Ureter (tissue), 1 donor: ENCODE measurements at places on chromosomes 7 and 10. TPM values are rescaled to one million over a fixed set of nuclear protein-coding genes. Genes with fewer than 3 reads are reported as not detected.

Gene MSANTD7
- 14.4 TPM for total RNA-seq

Gene FBXL13
- total RNA-seq = 4.0 TPM

Gene GPR85
- total RNA-seq = 2.8 TPM

Gene AGR3
- total RNA-seq = 8.7 TPM

Gene ACTL6B
- not detected for total RNA-seq

Gene MAPK8
- 49.3 TPM for total RNA-seq

Gene SLC39A12
- 0.13 TPM for total RNA-seq

Gene ATP6V1F
- 133 TPM for total RNA-seq

Gene EBLN1
- not detected for total RNA-seq

Gene LARP4B
- 125 TPM for total RNA-seq

Gene TDRD1
- total RNA-seq = 0.23 TPM

Gene SPRN
- not detected for total RNA-seq

Gene CALHM1
- total RNA-seq = not detected

Gene CYP3A4
- not detected for total RNA-seq

Gene MUC12
- total RNA-seq = 2.1 TPM

Gene CNNM1
- 1.1 TPM for total RNA-seq

Gene ITPRID1
- not detected for total RNA-seq

Gene TMEM72
- not detected for total RNA-seq

Gene GIMAP5
- total RNA-seq = 19.2 TPM

DNA sequence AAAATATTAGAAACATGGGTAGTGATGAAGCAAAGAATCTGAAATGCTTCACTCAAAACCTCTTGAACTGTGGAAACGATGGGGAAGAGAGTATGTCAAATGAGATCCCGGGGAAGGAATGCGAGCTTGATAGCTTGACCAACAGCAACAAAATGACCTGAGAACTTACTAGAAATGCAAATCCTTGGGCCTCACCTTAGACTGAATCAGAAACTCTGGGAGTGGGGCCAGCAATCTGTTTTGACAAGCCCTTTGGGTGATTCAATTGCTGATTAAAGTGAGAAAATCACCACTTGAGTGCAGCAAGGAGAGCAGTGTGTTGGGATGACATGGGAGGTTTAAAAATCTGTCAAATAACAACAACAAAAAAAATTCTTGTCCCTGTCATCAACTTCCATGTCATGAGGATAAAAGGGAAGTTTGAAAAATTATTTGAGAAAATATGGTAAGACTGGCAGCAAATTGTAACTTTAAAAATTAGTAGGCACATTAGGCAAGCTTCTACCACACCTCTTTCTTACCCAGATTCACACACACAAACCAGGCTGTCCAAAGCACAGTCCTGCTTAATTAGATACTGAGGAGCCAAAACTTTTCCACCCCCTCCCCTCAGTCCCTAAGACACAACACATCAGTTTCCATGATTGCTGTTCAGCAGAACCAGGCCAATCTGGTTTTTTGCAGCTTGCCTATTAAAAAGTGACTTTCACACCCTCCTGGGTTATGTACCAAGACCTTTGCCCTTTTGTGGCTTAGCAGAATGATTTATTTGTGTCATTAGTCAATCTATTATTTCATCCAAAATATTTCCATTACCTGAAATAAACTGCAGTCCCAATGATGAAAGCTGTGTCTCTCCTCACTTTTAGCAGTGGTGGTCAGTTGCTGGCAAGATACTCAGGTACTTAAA lies 15.6 kb downstream of the CALCR start:
- no peak for DNase-seq

GRCh38 chr10:69867699-69868558 lies 66.2 kb downstream of the COL13A1 start:
- DNase-seq = no peak

- DNase-seq = peak; percentile 75
Measured at GRCh38 chr7:30166155-30166840, 31.5 kb downstream of the MTURN start.

DNA sequence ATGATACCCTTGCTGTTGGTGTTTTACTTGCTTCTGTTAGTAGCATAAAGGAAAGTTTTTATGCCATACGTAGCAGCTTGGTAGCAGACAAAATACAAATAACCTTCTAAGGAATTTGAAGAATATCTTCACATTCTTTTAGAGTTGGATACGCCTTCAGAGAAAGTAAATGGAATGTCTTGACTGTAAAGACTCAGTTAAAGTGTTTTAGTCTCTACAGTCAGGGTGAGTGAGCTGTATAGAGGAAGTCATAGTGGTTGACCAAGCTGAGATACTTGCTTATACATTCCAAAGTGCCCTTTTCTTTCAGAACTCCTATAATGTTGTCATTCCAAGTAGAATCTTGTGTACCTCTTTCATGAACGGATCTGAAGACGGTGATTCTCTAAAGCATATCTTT lies 37.7 kb downstream of the RABGEF1 start:
- DNase-seq = no peak

GRCh38 chr7:114921631-114922025 lies 266 bp upstream of the MDFIC start:
- DNase-seq = no peak

DNA sequence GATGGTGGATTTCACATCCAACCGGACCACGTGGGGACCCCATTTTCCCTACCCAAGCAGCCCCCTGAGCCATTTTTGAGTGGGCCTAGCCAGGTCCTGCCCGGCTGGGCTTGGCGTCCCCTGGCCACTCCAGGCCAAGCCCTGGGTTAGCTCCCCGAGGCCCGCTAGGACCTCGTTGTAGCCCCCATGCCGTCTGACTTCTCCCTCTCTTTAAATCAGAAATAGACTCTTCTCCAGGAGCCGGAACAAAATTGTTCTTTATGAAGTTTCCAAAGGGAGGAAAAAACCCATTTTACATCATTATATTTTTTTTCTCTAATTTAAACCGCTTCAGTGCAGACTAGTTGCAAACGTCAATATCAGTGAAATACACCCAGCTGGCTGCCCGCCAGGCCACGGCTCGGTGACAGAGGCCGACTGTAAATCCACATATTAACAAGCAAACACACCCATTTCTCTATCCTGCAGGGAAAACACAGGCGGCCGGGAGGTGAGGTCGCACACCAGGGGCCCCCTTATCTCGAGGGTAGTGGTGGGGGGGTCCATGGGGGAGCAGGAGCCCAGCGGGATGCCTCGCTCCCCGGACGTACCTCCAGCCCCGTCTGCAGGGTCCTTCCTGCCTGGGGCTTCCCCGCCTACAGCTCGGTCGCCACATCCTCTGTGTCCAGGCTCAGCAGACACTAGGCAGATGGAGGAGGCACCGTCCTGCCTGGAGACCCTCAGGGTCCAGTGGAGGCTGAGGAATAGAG lies 72.7 kb downstream of the ELFN1 start:
- DNase-seq = peak; percentile 69

DNA sequence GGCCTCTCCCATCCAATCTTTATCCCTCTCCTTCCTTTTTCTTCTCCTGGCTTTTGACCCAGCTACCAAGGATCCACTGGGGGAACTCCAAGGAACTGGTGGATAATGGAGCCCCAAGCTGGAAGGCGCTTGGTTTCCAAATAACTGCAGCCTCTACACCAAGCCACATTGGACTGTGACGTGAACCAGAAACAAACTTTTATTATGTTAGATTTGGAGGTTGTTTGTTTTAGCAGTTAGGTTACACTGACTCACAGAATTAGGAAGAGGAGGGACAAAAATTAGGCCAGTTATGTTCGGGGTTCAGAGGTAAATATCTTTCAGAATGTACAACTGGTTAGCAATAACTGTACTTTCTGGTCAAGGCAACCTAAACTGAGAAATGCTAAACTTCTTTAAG lies 21.3 kb upstream of the ANK3 start:
- no peak for DNase-seq

- DNase-seq = no peak
Measured at GRCh38 chr10:100014071-100014762, 4.5 kb upstream of the DNMBP start.

- DNase-seq = no peak
Measured at GRCh38 chr7:150408393-150409299, 29.5 kb downstream of the ZNF775 start.

GRCh38 chr7:124489082-124489819 lies 276.3 kb downstream of the GPR37 start:
- no peak for DNase-seq

DNA sequence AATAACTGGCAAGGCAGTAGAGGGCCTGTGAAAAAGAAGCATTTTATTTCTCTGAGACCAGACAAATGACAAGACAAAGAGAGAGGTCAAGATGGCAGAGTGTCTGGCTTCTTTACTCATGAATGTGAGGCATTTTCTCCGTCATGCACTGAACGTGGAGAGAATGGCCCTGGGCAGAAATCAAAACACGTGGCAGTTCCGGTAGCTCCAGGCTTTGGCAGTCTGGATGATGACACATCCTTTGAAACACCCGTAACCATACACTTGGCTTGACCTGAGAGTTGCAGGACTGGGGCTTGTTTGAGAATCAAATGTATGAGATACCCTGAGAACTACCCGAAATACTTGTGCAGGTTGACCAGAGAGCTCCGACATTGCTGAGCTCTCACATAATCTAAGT lies 537.6 kb downstream of the ACTR3B start:
- no peak for DNase-seq

GRCh38 chr10:88541116-88541626 lies 41.9 kb downstream of the RNLS start:
- no peak for DNase-seq

DNA sequence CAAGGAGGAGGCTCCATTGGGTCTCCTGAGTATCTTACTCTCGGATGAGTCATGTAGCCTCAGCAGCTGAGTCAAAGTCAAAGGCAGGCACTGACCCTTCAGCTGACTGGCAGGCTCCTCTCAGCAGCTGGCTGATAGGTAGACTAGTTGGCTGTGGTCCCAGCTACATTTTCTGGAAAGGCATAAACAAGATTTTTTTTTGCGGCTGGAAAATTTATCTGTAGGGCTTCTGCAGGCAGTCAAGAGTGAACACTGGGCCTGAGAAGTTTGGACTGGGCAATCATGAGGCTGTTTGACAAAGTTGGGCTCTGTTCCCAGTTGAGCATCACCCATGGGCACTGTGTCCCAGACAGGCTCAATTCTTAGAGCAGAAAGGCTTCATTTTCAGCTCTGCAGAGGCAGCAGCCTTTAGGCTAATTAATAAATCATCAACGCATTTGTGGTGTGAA lies 796.2 kb downstream of the CCSER2 start:
- no peak for DNase-seq

GRCh38 chr10:116836902-116837523 lies 12.3 kb upstream of the ENO4 start:
- no peak for DNase-seq

DNA sequence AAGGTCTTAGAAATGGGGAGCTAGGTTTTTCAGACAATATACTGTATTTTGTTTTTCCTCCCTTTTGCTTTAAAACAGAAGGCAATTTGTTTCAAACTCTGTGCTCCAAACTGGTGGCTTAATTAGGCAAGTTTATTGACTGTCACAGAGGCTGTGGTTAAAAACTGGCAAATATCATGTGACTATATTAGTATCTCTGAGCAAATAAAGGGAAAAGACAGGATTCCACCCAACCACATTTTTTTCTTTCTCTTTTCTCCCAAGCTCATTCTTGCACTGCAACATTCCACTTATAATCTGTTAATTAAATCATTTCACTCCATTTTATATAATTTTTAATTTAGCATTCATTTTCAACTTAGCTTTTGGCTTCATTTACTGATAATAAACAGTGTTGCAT lies 615.8 kb downstream of the AUTS2 start:
- no peak for DNase-seq

GRCh38 chr10:91613411-91614187 lies 19.3 kb downstream of the PPP1R3C start:
- no peak for DNase-seq

- no peak for DNase-seq
Measured at GRCh38 chr7:36979810-36980248, 255.5 kb upstream of the AOAH start.

- DNase-seq = no peak
Measured at GRCh38 chr10:49314806-49315205, 15.8 kb downstream of the C10orf71 start.

GRCh38 chr7:72230281-72230680 lies 181.9 kb downstream of the CALN1 start:
- DNase-seq = no peak

DNA sequence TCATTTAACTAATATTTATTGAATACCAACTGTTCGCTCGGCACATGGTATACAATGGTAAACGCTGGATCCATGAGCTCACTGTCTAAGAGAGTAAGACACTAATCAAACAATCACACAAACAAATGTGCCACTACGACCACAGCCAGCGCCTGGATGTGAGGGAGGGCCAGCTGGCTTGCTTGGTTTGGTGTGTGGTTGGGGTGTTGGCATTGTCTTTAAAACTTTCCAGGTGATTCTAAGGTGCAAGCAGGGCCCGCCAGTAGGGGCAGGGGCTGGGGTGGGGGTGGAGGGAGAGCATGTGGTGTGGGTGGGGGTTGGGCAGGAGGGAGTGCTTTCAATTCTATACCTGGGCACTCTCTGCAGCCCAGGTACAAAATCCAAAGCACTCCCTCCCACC lies 31.6 kb downstream of the ADRA2A start:
- DNase-seq = no peak

- peak; percentile 69 for DNase-seq
Measured at GRCh38 chr7:5237286-5237685, 45.5 kb upstream of the SLC29A4 start.

GRCh38 chr10:36181426-36182178 lies 539.5 kb upstream of the FZD8 start:
- no peak for DNase-seq

- no peak for DNase-seq
Measured at GRCh38 chr10:36096576-36096975, 454.5 kb upstream of the FZD8 start.

DNA sequence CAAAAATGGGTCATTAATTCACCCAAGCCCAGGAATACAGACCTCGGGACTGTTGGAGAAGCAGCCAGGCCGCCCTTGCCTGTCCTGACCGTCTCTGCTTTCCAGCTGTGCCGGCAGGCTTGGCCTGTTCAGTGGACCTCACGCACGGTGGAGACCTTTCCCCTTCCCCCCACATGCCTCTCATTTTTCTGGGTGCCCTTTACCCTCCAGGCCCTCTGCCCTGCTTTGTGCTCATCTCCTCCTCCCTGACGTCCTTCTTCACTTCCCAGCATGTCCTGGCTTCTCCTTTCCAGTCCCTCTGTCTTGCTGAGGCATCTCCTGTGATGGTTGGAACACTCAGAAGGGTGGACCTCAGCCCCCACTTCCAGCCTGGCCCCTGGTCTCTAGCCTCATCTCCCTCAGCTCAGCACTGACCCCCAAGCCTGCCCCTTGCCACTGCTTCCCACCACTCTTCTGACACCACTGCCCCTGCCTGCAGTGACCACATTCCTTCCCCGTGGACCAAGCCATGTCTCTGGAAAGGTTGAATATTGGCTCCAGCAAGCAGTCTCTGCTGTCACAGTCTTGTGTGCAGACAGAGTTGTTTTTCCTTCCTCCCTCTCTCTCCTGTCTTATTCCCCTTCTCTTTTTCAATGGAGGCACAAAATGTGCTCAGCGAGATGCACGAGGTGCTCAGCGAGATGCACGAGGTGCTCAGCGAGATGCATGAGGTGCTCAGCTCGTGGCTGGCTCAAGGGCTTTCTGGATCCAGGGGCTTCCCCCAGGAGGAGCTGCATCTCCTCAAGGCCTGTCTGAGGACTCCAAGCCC lies 14.9 kb downstream of the BAG3 start:
- DNase-seq = no peak

GRCh38 chr7:121280656-121281055 lies 48.1 kb upstream of the WNT16 start:
- no peak for DNase-seq

GRCh38 chr10:6301488-6302075 lies 98.8 kb downstream of the PFKFB3 start:
- DNase-seq = no peak
